ENCODE measurements at places on chromosomes 1 and 21. TPM values are rescaled to one million over a fixed set of nuclear protein-coding genes. Genes with fewer than 3 reads are reported as not detected.
A peak's percentile ranks its signal among the peaks of the same experiment; 100 is the strongest.

STK40 gene
- total RNA-seq, result 67.0 TPM

TSSK3 gene
- 1.9 TPM for total RNA-seq

FAM110D gene
- total RNA-seq, result 0.85 TPM

DNA sequence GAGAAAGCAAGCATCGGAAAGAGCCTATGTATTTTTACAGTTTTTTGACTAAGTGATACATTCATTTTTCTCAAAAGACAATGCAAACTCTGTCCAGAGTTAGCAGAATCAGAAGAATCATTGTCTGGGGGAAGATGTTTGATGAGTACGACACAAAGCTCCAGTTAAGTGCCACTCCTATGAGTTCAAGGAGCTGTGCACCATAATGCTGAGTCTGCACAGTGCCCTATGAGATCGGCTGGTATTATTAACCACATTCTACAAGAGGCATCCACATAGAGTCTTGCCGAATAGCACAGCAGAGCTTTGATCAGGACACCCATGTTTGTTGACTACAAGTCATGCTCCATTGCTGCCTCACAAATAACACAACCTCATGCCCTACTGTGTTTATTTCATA lies 54.9 kb upstream of the RAP1GAP start:
- no peak for DNase-seq

FAM177B gene
- 19.1 TPM for total RNA-seq

DNA sequence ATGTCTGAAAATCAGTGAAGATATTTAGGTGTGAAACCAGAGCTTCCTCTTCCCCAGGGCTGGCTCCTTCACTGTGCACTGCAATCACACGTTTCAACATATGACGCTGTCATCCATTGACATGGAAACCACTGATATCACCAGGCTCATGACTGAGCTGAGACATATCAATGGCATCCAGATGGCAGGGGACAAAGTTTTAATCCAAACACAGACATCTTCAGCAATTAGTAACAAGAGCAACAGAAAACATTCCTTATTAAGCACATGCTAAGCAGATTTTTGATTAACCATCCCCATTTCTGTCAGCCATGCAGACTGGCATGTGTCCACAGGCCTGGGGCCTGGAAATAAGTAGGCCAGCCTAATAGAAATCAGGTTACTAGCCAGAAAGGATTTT lies 108.0 kb upstream of the ADAR start:
- DNase-seq, result no peak

KIF26B gene
- total RNA-seq, result 0.36 TPM

UBE2U gene
- not detected for total RNA-seq

GRCh38 chr1:173101589-173101988 lies 50.8 kb upstream of the TNFSF18 start:
- DNase-seq, result no peak

GRCh38 chr1:51648180-51649109 lies 31.6 kb downstream of the OSBPL9 start:
- peak; percentile 17 for DNase-seq

DNA sequence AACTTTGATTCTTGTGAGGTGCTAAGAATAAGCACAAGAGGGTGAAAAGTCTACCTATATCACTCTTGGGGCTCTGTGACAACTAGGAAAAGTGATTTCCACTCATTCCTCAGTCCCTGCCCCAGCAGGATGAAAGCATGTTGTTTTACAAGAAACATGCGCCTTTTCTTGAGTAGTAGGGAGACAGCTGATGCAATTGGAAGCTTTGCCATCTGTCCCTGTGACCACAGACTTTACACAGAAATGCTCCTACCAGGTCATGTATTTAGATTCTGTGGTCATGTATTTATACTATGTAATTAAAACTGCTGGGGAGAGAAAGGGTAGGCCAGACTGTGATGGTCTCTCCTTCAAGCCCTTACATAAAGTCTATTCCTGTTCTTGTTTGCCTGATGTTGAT lies 445.5 kb downstream of the PTPRC start:
- no peak for DNase-seq

DNA sequence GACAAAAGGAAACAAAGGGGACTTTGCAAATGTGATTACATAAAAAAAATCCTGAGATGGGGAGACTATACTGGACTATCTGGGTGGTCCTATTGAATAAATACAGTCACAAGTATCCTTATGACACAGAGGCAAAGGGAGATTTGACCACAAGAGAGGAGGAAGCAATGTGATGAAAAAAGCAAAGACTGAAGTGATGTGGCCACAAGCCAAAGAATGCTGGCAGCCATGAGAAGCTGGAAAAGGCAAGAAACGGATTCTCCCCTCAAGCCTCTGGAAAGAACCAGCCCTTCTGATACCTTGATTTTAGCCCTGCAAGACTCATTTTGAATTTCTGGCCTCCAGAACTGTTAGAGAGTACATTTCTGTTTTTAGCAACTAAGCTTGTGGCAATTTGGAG lies 36.4 kb downstream of the OLFML2B start:
- no peak for DNase-seq

DNTTIP2 gene
- 30.7 TPM for total RNA-seq

LCE2C gene
- total RNA-seq, result not detected

B3GALT5 gene
- total RNA-seq, result 115 TPM

DNA sequence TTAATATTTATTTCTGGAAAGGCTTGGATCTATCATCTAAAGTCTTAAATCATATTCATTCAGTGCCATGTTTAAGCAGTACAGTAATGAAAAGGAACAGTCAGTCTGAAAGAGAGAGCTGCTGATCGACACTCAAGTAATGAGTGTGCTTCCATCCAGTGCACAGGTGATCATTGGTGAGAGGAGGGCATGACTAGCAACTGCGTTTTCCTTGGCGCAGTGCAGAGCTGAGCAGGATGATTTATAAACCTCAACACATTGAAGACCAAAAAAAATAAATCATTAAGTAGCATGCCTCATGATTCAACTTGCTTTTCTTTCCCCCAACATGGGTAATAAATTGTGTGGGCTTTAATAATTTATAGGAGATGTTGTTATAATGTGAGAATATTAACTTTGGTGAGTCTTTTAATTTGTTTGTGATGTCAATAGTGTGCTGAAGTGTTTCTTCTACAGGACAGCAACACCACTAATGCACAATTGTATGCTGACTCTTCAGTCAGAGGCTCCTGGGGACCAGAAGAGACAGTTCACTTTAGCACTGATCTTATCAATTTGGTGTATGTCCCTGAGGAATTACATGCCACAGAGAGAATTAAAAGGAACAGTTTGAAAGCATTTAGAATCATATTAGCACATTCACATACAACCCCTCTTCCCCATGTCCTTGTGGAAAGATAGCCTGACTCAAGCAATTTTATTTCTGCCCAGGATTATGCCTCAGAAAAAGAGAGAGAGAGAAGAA lies 199.7 kb upstream of the ADGRL2 start:
- DNase-seq, result no peak

DNA sequence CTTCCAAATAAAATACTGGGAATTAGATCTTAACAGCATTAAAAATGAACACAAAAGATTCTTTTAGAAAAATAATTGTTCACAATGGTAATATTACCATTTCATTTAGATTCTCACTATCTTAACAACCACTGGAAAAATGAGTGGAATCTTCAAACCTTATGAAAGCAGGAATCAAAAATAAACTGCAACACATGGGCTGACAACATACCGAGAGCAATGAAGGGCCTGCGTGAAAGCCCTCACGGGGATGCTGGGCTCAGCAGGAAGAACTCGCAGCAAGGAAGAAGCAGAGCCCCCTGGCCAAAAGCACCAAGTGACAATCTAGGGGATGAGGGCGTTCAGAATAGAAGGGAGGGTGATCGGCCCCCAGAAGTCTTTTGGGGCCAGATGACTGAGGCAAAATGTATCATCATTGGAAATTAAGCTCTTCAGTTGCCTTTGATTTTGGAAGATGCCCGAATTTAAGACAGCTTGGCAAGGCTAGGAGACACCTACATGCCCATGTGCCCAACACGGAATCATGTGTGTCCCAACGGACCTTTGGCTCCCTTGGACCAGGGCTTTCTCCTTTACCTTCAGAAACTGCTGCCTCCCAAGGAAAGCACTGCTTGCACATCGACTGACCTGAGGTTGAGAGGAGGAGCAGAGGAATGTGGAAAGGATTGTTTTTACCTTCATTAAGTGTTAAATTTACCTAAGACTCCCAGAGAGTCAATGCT lies 103.9 kb downstream of the TGFBR3 start:
- no peak for DNase-seq

DNA sequence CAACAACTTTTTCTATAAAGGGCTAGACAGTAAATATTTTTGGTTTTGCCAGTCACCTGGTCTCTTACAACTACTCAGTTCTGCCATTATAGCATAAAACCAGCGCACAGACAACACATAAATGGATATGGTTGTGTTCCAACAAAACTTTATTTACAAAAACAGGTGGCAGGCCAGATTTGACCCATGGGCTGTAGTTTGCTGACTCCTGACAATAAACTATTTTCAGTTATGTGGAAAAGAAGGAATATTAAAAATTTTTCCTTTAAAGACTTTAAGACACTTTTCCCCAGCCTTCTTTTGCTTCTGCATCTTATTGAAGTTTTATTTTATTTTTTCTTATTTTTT lies 16.0 kb downstream of the EIF2D start:
- DNase-seq, result no peak

DNA sequence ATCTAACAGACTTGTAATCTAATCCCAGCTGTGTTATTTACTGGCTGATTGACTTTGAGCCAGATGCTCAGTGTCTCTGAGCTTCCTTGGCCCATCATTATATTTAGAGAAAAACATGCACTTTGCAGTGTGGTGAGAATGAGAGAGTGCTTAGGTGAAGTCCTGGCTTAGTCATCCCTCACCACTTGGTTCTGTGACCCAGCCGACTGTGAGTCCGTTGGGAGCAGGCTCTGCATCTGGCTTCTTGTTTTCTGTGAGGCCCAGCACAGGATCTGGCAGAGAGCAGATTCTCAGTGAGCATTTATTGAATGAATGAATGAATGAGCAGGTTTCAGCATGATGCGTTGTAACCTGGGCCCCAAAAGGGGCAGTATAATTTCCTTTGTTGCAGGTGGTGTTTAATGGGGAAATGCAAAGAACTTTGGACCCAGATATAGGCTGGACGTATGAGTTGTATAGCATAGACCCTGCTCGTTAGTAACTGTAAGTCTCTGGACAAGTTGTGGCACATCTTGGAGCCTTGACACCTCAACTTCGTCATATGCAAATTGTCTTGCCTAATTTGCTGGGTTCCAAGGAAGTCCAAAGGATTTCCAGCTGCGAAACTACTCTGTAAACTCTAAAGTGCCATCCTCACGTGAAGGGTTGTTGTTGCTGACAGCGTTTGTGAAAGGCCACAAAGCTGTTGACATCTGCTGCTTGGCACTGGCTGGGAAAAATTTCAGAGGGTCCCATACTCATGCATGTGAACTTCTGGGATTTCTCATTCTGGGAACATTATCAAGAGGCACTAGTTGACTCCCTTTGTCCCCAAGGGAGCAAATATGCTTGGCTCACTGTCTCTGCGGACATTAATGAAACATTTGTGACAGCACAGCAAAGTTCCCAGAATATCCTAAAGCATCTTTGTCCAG lies 138.8 kb upstream of the USP24 start:
- DNase-seq, result no peak

DNA sequence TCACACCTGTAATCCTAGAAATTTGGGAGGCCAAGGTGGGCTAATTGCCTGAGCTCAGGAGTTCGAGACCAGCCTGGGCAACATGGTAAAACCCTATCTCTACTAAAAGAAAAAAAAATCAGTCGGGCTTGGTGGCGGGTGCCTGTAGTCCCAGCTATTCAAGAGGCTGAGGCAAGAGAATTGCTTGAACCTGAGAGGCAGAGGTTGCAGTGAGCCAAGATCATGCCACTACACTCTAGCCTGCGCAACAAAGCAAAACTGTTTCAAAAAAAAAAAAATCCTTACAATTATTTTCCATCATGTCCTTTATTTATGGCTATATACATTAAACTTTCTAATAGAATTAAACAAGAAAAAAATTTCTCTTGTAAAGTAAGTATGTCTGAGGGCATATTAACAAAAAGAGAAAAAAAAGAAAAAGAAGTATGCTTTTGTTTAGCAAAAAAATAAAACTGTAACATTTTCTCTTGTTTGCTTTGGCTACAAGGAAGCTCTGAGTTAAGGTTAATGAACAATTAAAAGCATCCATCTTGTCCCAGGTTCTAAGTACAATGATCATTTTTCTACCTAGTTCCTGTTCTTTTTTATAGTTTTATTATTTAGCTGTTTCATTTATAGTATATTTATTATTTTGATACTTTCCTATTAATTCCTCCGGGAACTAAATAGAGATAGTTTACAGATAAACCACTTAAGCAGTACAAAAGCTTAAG lies 18.1 kb downstream of the TMEM50B start:
- DNase-seq, result no peak

GRCh38 chr1:240824238-240824637 lies 212.3 kb upstream of the GREM2 start:
- DNase-seq, result no peak

DNA sequence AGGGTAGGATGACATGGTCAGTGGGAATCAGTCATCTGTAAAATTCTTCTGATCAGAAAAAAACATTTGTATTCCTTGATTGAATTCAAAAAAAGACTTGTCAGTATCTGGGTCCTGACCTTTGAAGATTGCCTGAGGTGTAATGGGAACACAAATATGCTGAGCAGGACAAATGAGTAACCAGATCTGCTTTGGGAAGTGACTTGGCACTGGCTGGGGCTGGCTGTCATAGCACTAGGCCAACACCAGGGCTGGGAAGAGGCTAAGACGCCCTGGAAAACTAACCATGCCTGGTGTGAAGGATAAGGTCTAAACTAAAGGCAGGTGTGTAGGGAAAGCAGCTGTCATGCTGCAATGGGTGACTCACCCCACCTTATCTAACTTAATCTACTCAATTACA lies 452.9 kb upstream of the BEND5 start:
- DNase-seq, result no peak

- DNase-seq, result peak; percentile 52
These were observed 19.1 kb downstream of the MRPL37 start for GRCh38 chr1:54218883-54219687.

DNA sequence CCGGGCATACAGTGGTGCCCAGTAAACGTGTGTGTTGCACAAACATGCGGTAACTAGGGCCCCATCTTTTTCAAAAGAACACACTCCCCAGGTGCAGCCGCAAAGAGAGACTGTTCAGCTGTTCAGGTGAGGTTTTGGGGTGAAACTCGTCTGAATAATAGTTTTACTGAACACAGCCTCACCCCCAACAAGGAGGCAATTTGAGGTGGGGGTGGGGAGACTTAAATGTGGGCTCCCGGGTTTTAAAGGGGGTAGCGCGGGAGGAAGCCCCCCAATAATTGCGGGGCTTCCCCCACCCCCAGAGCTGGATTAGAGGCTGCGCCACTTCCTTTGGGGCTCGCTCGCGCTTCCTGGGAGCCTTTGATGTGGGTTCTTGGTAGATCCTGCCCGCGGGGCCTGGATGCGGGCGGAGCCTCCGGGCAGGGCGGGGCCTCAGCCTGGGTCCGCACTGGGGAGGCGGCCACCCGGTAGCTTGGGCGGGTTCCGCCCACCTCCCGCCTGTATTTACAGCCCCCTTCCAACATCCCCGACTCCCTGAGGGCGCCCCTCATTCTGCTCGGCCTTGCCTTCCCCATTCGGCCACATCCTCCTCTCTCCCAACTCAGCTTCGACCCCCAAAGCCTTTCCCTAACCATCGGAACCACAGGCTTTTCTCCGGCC lies 6.4 kb upstream of the EPHA2 start:
- DNase-seq, result peak; percentile 60

GRCh38 chr1:119136401-119136800 lies 4.1 kb downstream of the WARS2 start:
- DNase-seq, result no peak

- DNase-seq, result no peak
These were observed 3.3 kb downstream of the POFUT2 start for GRCh38 chr21:45284456-45284741.
